ENCODE measurements at places on chromosomes 11 and 22.
A peak's percentile ranks its signal among the peaks of the same experiment; 100 is the strongest.

DNA sequence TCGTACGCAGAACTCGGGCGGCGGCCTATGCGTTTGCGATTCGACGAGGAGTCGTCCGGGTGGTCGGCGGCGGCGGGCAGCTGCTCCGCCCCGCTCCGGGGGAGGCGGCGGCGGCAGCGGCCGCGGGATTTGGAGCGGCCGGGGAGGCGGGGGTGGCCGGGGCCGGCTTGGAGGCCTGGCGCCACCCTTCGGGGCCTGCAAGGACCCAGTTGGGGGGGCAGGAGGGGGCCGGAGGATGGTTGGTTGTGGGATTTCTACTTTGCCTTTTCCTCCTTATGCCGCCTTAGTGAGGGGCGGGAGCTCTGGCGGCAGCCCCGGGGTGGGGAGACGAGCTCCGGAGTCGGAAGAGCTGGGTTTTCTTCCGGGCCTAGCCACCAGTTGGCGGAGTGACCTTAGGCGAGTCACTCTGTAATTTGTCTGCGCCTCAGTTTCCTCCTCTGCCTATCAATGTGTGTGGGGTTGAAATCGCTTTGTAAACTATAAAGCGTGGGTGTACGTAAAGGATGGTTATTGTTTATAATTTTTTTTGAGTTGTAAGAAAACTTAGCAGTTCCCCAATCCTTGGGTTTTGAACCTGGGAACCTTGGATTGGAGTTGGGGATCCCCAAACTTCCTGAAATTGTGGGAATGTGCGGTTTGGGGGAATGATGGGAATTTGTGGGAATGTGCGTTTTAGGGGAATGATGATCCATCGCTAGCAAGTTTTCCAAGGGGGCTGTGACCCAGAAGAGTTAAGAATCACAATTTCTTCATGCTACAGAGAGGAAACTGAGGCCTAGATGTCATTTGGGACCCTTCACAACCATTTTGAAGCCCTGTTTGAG is 679 bp downstream of the TUG1 start:
- peak; percentile 74 for DNase-seq

DNA sequence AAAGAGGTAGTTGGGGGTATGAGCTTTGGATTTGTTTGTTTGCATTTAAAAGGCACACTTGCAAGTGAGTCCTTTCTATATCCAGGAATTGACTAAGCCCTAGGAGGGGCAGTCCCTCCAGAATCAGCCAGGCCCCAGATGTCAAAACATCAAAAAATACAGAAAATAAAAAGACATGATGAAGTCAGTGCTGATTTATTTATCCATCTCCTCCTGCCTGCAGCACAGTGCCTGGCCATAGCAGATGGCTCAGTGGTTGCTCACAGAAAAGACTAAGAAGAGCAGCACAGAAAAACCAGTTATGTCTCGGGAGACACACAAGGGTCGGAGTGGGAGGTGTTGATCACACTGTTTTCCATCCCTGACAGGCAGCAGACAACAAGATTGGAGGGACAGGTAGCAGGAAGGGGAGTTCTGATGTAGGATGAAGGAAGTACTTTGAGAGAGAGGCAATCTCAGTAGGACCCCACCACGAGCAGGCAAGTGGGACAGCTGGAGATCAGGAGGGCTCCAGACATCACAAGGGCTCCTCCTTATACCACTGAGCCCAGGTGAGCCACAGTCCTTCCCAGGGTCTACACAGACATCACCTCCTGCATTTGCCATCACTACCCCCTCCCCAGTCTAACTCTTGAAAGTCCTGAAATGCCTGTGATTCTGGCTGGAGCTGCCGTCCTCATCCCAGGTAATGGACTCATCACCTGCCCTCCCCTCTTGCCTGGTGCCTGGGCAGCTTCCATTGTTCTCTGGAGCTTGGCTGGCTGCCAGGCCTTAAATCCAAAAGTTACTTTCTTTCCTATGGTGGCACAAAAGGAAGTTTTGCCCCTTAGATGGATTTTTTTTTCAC is 32.3 kb downstream of the TMPRSS5 start:
- no peak for DNase-seq

- no peak for DNase-seq
Observed at GRCh38 chr22:33869946-33870345, 50.3 kb downstream of the LARGE1 start.

- no peak for DNase-seq
Observed at GRCh38 chr11:5277807-5278382, 8.2 kb upstream of the HBE1 start.

DNA sequence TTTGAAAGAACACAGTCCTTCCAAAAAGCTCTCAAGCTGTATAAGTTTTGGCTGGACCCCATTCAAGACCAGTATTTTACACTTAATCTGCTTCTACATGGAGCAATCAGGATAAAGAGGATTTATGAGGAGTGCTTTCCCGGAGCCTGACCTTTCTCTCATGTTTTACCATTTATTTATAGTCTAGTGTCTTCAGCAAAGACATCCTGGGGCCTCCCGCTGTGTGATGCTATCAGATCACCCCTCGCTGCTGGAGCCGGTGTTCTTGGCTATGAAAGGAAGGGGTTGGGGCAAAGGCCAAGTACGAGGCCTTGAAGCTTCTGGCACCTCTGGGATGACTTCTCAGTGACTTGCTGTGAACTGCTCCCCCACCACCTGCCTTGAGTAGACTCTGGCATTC is 189.6 kb downstream of the ADAMTS15 start:
- DNase-seq = no peak

DNA sequence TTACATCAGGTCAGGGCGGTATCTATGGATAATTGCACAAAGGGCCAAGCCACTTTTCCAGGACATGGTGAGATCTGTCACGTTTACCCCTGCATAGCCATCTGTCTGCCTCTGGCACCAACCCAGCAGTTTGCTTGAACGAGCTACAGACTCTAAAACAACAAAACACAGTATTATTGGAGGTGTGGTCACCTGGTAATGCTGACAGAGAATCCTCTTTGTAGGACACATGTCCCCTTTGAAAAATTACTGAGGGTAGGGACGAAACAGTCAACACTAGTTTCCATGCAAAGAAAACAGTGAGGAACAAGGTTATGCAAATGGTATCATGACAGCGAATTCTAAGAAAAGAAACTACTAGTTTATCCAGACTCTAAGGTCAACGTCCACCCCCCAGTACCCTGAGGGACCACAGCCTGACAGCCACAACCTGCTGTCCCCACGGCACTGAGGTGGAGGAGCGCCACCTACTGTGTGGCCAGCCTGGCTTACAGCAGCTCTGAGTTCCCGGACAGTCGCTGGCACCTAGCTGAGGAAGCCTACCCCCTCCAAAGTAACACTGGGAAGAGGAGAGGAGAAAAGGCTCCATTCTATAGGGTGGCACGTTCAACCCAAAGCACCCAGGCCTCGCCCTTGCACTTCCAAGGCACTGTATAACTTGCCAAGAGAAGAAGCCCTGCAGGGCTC is 117.4 kb upstream of the BID start:
- DNase-seq = no peak

DNA sequence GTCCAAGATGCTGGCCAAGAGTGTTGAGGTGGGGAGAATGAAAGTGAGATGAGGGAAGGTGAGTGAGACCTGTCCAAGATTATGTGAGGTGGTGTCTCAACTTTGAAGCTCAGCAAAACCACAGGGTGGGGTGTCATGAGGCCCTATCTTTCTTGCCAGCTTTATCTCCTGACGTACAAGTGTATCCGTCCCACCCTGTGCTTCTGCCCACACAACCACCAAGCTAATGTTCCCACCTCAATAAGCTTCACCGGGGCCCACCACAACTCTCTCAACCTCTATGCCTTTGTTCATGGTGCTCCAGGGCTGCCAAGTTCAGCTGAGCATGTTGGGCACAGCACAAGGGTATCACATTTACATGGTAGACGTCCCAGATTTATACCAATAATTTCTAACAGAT is 7.1 kb upstream of the TPST2 start:
- no peak for DNase-seq

- DNase-seq = no peak
Observed at GRCh38 chr11:94128291-94128745, 323 bp upstream of the PANX1 start.

DNA sequence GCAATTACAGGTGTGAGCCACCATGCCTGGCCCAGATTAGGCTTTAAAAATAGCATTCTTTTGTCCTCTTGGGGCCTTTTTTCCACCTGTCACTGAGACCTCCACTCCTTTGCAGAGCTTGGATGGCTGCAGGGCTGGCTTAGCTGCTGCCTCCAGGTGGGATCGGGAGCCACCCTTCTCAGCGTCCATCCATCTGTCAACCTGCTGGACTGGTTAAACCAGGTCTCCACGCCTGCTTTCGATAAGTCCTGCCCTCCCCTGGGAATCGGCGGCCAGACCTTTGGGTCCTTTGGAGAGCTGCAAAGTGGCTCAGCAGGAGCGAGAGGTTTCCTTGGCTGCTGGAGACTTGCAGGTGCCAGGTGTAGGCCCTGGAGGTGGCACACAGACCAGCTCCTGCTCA is 23.4 kb upstream of the GRAMD4 start:
- DNase-seq = no peak

- DNase-seq = no peak
Observed at GRCh38 chr11:113161711-113162591, 152.4 kb upstream of the TTC12 start.

DNA sequence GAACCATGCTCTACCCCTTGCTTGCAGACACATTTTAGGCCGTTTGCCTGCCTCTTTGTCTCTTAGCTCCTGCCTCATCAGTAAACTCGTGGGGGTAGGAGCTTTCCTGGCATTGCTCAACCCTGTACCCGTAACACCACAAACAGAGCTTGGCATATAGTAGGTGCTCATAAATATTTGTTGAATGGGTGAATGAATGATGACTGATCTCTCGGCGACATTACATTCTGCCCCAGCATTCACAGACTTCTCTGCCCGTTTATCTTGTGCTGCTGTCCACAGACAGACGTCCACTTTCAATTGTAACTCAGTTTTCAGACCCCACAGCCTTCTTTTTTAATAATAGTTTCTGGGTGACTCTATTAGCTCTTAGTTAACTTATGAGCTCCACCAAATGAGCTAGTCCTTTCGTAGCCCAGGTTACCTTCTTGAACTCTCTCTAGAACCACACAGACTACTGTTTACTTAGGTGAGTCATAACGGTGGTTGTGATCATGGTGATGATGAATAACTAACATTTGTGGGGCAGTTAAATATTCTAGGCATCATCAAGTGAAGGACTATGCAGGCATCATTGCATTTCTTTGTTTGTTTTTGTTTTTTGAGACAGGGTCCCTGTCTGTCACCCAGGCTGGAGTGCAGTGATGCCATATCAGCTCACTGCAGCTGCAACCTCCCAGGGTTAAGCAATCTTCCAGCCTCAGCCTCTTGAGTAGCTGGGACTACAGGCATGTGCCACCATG is 188.4 kb downstream of the ADAMTS15 start:
- DNase-seq = no peak
